NCI-H2107 (cell line): ENCODE measurements at places on chromosomes 12 and 14.
A peak's percentile ranks its signal among the peaks of the same experiment; 100 is the strongest.

- DNase-seq, result no peak
Observed at GRCh38 chr14:63051992-63052391, 6.7 kb upstream of the KCNH5 start.

GRCh38 chr12:104764225-104765091 lies 193.6 kb downstream of the SLC41A2 start:
- DNase-seq, result no peak

DNA sequence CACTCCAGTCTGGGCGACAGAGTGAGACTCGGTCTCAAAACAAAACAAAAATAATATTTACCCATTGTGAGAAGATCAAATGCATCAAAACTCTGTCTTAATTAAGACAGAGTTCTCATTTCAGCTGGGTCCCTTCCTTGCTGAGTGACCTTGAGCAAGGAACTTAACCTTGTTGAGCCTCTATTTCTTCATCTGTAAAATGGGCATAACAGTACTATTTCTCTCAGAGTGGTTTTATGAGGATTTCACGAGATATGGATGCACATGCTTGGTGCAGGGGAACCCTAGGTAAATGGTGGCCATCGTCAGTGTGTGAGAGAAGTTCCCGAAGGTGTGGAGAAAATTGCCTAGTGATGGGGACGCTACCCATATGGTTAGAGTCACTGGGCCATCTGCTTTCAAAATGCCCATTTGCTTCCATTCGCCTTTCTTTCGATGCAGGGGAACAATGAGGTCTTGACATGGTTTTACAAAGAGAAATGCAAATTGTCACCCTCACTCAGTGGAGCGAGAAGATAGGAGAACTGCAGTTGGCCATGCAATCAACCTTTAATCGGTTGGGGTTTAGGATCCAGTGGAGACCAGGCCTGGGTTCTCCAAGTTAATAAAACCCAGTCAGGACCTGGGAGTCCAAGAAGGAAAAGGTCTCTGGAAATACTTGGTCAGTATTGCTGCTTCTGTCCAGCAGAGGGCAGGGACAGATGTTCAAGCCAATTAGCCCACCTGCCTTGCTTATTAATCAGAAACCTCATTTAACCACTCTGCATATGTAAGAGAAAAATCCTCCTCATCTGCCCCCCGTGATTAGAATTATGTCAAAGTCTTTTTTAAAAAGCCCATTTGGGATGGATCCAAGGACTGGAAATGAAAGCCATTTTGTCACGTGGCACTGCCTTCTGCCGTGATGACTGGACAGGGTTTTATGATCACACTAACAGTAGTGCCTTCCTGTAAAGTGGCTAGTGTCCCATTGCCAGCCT lies 37.2 kb downstream of the CFAP251 start:
- DNase-seq, result no peak

GRCh38 chr14:26180221-26180620 lies 417.6 kb downstream of the NOVA1 start:
- DNase-seq, result no peak

GRCh38 chr14:53881161-53881871 lies 75.3 kb downstream of the BMP4 start:
- DNase-seq, result no peak

DNA sequence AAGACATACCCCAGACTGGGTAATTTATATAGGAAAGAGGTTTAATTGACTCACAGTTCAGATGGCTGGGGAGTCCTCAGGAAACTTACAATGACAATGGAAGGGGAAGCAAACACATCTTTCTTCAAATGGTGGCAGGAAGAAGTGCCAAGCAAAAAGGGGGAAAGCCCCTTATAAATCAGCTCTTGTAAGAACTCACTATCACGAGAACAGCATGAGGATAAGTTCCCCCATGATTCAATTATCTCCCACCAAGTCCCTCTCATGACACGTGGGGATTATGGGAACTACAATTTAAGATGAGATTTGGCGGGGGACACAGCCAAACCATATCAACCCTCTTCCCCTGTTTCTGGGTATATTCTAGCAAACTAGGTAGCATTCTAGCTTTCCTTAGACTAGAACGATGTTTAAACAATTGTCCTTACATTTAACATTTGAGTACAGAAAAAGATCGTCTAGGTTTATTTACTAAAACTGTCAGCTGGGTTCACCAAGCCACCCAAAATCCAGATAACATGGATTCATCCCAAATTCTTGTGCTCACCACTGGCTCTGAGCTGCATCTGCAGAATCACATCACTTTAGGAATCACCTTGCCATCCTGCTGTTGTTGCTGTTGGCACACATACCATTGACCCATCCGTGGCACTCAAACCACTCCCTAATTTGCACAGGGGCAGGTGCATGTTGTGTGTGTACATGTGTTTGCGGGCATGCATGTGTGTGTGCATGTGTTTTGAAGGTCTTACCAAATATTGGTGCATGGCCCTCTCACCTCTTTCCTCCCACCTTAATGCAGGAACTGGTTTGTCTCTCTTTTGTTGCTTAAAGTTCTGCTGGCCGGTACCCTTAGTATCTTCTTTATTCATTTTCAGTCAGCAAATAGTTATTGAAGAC lies 36.4 kb upstream of the VASH1 start:
- no peak for DNase-seq

GRCh38 chr14:56796259-56796658 lies 14.0 kb downstream of the OTX2 start:
- DNase-seq, result no peak

DNA sequence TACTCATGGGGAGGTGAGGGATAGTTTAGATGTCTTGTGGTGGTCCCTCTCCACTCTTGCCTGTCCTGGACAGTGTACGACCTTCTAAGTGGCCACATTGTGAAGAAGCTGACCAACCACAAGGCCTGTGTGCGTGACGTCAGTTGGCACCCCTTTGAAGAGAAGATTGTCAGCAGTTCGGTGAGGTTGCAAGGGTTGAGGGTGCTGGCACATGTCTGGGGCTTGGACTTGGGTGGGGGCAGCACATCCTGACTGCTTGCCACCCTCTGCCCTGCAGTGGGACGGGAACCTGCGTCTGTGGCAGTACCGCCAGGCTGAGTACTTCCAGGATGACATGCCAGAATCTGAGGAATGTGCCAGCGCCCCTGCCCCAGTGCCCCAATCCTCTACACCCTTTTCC lies 7.6 kb upstream of the FITM1 start:
- no peak for DNase-seq

DNA sequence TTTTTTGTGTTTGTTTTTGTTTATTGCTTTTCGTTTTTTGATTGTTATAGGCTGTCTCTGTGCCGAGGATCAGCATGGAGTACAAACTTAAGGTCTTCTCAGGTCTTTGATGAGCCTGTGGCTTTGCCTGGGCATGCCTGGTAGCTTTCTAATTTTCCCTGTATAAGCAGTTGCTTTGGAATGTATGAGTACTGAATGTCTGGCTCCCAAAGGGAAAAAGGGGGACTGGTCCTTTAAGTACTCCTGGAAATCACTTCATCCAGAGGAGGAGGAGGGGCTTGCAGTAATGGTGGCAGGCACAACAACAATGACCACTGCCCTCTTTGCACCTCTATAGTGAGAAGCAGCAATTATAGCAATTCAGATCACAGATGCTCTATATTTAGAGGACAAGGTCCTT lies 67.6 kb upstream of the TTC7B start:
- no peak for DNase-seq

DNA sequence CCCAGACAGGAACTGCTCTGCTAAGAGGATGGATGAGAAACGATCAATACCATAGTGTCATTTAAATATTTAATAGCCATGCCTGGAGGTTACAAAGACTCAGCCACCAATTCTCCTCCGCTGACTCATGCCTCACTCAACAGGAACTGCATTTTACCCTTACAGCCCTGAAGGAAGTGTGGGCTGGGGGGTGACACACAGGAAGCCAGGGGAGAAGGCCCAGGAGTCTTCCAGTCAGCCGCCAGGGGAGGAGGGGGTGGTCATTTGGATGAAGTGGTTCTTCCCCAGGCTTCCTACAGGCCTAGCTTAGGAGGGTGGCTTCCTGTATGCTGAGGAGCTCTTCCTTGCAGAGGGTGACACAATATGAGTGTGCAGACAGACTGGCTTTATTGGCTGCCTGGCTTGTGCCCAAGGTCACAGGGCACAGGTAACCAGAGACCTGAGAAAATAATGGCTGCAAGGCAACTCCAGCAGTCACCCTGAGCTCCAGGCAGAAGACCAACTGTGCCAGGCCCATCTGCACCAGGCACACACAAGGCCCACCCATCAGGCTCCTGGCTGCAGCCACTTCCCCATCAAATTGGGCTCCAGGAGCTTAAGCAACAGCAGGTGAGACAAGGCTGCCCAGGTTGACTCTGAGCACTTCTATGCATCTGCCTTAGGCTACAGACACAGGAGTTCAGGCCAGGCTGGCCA lies 30.6 kb upstream of the RPLP0 start:
- DNase-seq, result no peak

- DNase-seq, result no peak
Observed at GRCh38 chr12:52024845-52025230, 18.1 kb downstream of the TAMALIN start.

DNA sequence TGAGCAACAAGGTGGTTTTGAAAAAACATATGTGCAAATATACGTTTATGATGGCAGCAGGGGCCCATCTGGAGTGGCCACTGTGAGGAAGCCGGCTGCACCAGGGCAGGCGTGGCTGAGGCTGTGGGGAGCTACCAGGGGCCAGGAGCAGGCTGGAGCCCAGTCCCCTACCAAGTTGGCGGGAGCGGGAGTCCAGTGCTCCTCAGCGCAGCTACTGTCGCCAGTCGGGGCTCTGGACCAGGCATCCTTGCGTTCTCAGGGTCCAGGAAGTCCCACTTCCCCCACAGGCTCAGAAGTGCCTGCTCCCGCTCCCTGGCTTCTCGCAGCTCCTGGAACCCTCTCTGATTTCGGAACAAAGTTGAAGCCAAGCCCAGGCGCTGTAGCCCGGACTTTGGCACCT lies 1377.5 kb upstream of the FLRT2 start:
- DNase-seq, result no peak

DNA sequence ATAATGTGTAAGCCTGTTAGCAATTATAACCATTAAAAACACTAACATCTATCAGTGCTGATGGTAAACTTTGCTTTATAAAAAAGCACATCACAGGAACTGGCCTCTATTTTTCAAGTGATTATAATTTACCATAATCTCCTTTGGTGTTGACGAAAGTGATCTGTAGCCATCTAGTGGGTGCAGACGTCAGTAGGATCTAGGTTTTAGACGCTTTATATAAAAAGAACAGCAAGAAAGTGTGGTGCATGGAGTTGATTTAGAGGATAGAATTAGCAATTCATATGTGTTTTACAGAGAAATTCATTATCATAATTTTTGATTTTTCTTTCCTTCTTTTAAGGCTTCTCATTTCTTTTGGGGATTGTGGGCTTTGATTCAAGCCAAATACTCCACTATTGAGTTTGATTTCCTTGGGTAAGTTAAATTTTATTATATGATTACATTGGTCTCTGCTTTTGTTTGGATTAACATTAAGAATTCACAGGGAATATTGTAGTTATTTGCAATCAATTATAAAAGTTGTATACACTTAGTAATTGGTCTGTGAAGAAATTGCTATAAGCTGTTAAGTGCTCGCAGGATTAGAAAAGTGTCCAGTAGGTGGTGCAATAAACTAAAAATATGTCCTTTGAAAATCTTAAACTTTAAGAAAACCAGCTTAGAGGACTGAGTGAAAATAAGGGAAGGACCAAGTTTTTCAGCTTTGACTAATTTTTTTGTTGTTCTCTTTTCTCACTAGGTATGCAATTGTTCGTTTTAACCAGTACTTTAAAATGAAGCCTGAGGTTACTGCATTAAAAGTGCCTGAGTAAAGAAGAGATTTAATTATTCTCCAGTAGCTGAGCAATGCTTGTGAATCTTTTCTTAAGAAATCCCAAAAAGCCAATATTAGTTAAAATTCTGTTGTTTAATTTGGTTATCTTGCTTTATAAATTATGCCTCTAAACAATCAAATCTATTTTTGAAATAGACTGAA lies 59.5 kb downstream of the ETNK1 start:
- DNase-seq, result no peak

- DNase-seq, result peak; percentile 72
Observed at GRCh38 chr14:64294672-64295413, 672 bp upstream of the ESR2 start.

DNA sequence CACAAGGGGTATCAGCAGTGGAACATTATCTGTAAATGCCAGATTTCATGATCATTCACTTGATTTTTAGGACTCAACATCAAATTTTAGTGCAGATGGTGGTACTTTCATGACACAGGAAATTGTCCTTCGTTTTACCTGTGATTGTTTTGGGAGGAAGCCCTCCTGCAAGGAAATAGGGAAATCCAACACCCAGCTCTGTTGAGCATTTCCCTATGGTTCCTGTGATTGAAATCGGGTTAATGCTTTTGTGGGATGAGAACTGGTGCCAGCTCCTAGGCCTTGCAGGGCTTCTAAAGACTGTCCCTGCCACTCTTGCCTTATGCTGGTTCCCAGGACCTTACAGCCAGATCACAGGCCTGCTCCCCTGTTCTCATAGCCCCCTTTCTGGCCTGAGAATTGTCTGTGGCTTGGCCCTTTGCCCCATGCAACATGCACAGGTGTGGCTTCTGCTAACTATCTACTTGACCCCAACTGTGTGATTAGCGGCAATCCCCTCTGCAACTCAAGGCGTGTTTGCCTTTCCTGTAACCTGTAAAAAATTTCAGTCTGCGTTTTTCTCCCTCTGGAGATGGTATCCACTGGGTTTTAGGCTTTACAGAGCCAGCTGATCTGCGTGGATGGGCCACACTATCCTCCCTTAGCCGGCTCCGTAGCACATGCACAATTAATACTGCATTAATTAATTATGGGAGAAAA lies 112.5 kb downstream of the ETV6 start:
- no peak for DNase-seq

DNA sequence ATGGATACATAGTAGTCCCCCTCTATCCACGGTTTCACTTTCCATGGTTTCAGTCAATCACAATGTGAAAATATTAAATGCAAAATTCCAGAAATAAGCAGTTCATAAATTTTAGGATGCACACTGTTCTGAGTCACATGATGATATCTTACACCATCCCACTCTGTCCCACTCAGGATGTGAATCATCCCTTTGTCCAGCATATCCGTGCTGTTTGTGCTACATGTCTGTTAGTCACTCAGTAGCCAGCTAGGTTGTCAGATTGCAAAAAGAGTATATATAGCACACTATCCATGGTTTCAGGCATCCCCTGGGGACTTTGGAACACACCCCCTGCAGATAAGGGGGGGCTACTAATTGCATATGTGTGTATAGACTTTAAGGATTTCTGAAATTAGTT lies 8.1 kb upstream of the NAA30 start:
- no peak for DNase-seq

- peak; percentile 91 for DNase-seq
Observed at GRCh38 chr14:70416725-70417349, at the start of gene SYNJ2BP. Gene SYNJ2BP, minus strand, starts transcription at chr14:70417090. Its CDS starts 127 bp downstream, at chr14:70416963.

- peak; percentile 35 for DNase-seq
Observed at GRCh38 chr14:35405304-35405996, 901 bp upstream of the NFKBIA start.

DNA sequence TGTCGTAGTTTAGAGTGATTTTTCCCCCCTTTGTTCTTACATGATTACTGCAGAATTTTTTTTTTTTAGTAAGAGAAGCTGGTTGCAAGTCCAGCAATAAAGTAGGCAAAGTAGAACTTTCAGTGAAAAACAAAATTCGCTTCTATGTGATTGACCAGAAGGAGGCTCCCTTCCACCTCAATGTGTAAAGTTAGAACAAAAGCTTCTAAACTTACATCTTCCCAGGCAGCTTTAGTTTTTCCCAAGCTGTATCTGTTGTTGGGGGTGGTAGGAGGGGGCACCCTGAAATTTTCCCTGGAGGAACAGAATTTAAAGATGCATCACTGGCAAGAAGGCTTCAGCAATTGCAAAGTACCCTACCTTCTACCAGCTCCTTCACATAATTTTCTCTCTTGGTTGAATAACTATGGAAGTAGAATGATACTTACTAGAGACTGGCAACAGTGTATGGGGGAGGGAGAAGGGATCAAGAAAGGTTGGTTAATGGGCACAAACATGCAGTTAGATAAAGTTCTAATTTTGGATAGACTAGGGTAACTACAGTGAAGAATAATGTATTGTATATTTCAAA lies 87.3 kb upstream of the E2F7 start:
- DNase-seq, result no peak
